ENCODE measurements at places on chromosomes 3 and 15.

DNA sequence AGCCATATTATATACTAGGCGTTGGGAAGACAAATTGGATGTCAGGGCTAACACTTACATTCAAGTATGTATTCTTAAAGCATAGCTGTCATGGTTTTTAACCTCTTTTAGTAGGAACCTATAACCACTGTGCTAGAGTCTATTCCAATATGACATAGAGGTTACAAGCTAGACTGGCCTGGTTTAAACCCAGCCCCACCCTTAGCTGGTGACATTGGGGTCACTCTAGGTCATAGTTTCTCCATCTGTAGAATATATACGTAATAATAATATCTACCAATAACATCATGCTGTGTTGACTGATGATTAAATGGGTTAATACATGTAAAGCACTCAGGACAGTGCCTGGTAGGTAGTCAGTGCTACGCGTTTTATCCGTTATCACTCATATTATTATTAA lies 16.7 kb downstream of the NRROS start:
- no peak for DNase-seq

GRCh38 chr3:197545101-197545500 lies 10.7 kb downstream of the BDH1 start:
- no peak for DNase-seq

DNA sequence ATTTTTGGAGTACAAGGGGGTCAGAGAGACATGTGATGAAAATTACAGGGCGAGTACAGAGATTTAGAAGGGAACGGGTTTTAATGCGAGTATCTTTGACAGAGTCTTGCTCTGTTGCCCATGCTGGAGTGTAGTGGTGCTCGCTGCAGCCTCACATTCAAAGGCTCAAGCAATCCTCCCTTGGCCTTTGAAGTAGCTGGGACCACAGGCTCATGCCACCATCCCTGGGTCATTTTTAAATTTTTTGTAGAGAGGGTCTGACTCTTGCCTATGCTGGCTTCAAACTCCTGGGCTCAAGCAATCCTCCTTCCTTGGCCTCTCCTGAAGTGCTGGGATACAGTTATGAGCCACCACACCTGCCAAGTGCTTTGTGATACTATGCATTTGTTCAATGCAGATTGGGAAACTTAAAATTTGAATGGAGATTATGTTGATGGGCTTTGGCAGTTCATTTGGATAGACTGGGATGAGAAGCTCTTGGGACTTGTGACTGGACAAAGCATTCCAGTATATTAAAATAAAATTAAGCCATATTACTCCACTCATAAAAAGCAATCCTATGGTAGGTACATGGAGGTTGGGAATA lies 4.0 kb upstream of the LMLN start:
- DNase-seq: no peak

DNA sequence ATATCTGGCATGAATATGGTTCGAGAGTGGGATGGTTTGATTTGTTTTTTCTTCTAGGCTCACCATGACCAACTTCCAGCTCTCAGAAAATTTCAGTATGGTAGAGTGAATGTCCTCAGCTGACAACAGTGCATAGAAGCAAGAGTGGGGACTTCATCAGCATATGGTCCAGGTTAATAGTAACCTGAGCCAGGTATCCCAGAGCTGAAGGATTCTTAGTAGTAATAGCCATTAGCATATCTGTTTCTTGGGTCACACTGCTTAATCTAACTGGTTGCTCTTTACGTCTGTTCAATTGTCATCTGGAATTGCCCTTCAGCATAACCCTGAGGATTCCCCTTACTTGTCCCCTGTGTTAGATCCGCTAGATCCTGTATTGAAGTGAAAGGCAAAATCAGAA lies 151.8 kb downstream of the GMNC start:
- no peak for DNase-seq

DNA sequence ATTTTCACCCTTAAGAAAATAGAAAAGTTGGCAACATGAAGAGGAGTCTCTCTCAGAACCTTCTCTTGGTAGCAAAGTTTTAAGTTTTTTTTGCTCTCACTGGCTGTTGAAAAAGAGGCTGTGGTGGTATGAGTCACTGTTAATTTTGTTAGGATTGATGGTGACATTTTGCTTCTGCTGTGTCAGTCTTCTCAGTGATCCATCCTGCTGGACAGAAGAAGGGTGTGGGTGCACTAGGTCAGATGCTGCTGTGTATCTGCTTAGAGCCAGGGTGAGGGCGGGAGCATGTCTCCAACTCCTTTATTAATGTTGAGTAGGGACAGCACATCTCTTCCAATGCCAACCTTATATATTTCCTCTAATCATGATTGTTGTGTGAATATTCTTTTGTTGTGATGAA lies 369.5 kb downstream of the FEZF2 start:
- DNase-seq: no peak

DNA sequence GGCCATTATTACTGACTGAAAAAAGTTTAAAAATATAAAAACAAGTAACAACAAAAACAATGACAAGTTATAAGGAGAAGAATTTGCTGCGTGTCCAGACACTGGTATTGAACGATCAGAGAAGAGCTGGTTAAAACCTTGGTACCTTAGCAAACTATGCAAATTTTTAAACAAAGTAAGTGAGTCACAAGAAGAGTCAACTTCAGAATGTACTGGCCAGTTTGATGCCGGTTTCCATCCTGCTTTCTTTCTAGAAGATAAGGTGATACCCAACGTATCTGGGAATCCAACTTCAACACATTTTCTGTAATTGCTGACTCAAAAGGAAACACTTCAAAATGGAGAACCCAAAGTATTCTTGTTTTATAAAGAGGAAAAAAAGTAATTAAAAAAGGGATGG lies 49.8 kb downstream of the RUBCN start:
- DNase-seq: no peak

- DNase-seq: no peak
Measured at GRCh38 chr3:43742920-43743319, 52.2 kb downstream of the ABHD5 start.

DNA sequence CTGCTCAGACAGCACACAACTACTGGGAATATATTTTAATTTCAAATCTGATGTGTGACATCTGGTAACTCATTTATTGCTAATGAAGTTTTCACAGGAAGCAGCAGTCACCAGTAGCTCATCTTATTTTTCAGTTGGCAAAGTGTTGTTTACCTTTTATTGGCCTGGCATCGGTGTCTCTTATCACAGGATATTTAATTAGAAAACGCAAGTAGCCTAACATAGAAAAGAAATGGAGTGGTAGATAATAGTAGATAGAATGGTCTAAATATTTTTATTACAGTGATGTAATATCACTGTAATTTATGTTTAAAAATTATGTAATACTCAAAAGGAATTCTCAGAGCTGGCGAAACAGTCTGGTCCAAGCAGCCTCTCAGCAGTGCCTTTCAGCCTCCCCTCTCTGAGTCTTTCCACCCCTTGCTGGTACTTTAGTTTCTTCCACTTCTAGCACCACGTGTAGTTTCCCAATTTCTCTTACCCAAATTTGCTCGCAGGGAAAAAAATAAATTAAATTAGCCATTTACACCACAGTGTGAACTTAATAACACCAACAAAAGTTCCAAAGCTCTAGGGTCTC lies 31.9 kb downstream of the AGTR1 start:
- no peak for DNase-seq
